ENCODE measurements at places on chromosomes 13 and 19.

- DNase-seq, result no peak
Measured at GRCh38 chr19:50490411-50490811, 13.8 kb upstream of the GARIN5A start.

- no peak for DNase-seq
Measured at GRCh38 chr13:30730526-30730925, 4.8 kb upstream of the ALOX5AP start.

DNA sequence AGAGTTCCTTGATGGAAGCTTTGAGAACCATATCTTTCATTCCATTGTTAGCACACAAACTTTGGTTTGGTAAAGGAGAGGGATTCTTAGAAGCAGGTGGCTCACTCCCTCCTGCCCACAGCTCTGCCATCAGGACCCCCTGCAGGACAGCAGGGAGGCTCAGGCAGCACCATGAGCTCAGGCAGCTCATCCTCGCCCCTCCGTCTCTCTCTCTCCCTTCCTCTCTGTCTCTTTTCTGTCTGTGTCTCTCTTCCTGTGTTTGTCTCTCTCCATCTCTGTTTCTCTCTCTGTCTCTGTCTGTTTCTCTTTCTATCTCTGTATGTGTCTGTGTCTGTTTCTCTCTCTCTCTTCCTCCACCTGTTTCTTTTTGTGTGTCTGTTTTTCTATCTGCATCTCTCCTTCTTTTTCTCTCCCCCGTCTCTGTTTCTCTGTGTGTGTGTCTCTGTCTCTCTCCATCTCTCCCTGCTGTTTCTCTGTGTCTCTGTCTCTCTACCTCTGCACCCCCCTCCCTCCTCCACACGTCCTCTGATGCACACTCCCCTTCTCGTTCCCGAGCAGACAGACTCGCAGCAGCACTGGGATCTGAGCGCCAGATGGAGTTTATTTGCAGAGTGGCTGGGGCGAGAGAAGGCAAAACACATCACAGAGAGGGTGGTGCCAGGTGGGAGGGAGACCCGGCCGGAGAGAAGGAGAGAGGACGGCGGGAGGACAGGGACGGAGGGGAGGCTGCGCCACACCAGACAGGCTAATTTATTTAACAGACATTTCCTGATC is 8.7 kb downstream of the SBK2 start:
- no peak for DNase-seq

- DNase-seq, result no peak
Measured at GRCh38 chr19:15253061-15253460, 20.8 kb upstream of the EPHX3 start.

DNA sequence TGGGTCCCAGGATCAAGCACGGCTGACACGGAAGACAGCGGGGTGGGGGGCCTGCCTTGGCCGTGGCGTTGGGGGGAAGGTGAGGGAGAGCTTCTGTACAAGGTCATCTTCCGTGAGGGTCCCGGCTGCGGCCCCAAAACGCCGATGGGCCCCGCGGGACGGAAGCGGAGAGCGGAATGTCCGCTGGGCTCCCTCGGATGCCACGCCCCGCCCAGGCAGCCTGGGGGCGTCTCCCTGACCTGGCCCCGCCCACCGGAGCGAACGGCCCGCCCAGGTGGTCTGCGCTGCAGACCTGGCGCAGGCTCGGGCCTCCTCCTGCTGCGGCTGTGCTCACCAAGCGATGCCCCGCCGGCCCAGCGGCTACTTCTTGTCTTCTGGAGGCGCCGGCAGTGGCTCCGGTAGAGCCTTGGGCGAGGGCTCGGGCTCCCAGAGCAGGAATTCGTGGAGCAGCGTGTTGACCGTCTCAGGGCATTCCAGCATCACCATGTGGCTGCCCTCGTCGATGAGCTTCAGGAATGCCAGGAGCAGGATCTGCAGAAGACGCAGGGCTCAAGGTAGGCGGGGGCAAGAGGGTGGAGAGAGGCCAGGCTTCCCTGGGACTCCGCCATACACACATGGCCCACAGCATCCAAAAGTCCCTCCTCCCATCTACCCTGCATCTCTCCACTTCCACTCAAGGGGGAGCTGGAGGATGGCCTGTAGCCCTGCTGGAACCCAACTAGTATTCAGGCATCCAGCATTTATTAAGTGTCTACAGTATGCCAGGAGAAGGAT is 10.7 kb downstream of the ABHD8 start:
- DNase-seq, result no peak

GRCh38 chr13:60679928-60680694 is 283.1 kb downstream of the TDRD3 start:
- DNase-seq, result no peak

- DNase-seq, result no peak
Measured at GRCh38 chr19:16262618-16263017, 62.0 kb upstream of the KLF2 start.

GRCh38 chr19:34974646-34975045 is 10.6 kb upstream of the ZNF792 start:
- DNase-seq, result no peak

DNA sequence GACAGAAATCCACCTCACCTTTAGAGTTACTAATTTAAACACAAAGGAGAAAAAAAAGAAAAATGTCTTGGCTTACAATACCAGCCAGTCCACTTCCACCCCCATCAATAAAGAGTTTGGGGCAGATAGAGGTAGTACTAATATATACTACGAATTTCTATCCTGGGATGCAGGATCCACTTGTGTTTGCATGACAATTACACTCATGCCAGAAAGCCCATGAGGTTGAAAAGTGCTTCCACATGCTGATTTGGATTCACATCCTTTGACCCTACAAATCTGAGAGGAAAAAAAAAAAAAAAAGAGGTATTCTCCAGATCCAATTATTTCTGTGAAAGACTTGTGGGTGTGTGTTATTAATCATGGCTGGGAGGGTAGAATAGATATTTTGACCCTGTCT is 335.2 kb downstream of the SLITRK1 start:
- DNase-seq, result no peak

DNA sequence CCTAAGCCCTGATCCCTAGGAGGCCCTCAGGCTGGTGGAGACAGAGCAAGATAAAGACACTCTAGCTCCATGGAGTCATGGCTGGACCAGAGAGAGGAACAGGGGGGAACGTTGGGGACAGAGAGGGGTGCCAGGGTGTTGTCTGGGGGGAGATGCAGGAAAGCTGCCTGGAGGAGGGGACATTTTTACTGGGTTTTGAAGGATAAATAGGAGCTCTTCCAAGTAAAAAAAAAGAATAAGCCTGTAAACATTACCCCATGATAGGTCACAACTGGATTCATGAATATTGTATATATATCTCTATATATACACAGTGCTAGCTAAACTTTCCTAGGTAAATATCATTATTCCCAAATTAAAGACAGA is 714 bp downstream of the HSH2D start:
- DNase-seq, result no peak

GRCh38 chr19:55146705-55147273 is 2.2 kb downstream of the TNNT1 start:
- DNase-seq, result no peak

DNA sequence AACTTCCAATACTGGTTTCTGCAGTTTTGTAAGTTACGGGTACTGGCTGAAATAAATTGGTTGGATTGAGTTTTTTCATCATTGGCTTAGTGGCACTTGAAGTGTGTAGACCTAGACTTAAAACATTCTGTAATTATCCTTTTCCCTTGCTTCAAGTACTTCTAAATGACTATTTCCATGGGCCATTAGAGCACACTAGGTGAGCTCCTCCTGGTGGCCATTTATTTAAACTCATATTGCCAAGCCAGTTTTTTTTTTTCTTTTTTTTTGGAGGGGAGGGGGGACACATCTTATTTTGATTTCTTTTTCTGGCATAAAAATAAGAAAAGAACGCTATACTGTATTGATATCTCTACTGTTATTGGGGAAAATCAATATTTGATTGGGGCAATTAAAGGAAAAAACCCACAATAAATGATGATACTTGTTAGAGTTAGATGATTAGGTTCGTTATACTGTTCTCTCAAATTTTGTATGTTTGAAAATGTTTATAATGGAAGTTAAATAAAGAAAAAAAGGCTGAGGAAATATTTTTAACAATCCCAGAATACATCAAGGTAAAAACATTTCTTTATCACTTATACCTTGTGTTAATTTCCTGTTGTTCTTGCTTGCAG is 82.9 kb downstream of the PDS5B start:
- no peak for DNase-seq

DNA sequence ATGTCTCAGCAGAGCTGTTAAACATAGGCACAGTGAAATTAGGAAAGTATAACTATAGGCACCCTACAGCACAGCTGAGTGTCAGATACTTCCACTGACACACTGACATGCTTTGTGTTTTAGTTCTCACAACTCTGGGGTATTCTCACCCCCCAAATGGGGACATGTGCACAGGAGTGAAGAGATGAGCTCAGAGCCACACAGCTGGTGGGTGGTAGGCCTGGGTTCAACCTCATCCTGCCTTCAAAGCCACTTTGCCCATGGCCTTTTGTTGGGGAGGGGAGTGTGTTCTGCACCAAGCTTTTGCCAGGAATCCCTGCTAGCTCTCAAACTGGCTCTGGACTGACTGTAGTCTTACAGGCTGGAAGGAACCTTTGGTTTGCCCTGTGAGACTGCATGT is 1.7 kb upstream of the SLC35E1 start:
- DNase-seq, result no peak

GRCh38 chr19:23882493-23882892 is 32.2 kb upstream of the ZNF726 start:
- DNase-seq, result no peak

DNA sequence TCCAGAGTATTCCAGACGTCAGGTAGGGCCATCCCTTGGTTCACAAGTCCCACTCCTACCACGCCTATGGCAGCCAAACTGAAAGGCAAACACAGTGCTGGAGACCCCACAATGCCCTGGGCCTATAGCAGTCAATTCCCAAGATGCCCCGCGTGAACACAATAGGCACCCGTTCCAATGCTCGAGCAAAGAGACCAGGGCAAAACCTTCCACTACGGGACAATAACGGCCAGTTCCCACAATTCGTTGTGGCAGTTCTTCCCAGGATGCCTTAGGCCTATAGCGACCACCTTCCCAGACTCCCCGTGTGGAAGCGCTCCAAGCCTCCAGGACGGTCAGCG is 538 bp downstream of the ZNF428 start:
- DNase-seq, result no peak

DNA sequence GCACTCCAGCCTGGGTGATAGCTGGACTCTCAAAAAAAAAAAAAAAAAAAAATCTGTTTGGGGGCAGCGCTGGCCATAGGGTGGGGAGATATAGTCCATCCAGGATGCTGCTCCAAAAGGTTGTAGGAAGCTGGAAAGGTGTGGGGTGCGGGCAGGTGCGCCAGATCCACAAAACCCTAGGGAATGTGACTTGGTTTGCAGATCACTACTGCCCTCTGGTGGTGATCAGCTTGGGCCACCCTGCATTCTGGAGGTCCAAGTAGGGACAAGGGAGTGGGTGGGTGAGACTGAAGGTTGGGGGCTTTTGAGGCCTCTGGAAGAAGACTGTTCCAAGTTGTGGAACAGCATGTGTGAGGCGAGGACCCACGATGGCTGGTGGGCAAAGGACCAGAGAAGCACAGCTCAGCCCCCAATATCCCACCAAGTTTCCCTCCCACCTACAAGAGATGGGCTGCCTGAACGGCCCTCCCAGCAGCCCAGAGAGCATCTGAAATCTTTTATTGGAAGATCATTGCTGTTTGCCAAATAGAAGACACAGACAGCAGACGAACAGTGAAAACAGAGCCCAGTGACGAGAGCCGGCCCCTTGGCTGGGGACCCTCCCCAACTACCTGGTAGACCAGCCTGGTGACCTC is 10.4 kb upstream of the TYK2 start:
- DNase-seq, result no peak

GRCh38 chr19:16369664-16370576 is 45.3 kb downstream of the KLF2 start:
- no peak for DNase-seq

GRCh38 chr13:39407786-39408185 is 195.2 kb downstream of the LHFPL6 start:
- no peak for DNase-seq

- DNase-seq, result no peak
Measured at GRCh38 chr19:41156207-41156606, 36.8 kb upstream of the CYP2S1 start.

GRCh38 chr13:97134364-97135095 is 87.6 kb upstream of the MBNL2 start:
- no peak for DNase-seq

- DNase-seq, result no peak
Measured at GRCh38 chr19:58409010-58409790, 751 bp downstream of the ZNF584 start.

GRCh38 chr13:85638815-85639393 is 160.3 kb downstream of the SLITRK6 start:
- no peak for DNase-seq

GRCh38 chr19:33564836-33565338 is 43.3 kb upstream of the PEPD start:
- no peak for DNase-seq

- DNase-seq, result no peak
Measured at GRCh38 chr19:53877361-53877766, 4.6 kb upstream of the PRKCG start.

- no peak for DNase-seq
Measured at GRCh38 chr13:44128552-44129001, 245.0 kb upstream of the SERP2 start.

DNA sequence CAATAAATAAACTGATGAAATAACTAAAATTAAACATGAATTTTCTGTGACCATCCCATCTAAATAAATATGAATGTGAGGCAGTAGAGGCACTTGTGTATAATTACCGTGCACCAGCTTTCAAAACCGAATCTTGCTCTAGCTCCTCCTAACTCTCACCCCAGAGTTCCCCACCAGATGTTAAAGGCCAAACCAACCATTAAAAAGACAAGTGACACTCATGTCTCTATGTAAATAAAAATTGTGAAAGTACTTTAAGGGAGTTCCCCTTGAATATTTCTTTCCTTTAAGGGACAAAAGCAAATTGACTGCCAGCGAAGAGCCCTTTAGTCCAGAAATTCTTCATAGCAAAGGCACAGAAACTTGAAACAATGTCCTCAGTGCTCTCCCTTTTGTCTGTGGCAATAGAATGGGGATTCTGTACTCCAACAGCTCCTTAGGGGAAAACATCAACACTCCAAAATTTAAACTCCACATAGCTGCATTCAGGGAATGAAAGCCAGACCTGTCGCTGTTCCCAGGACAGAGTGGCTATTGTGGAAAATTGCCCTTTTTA is 101.7 kb upstream of the SOX21 start:
- DNase-seq, result peak; percentile 99

GRCh38 chr13:83829810-83830209 is 52.5 kb downstream of the SLITRK1 start:
- no peak for DNase-seq

All from NCI-H187 treated with DMSO at 0.1 percent for 48 hours (cell line).